HEK293T (cell line): ENCODE measurements at places on chromosomes 6 and 20.

DNA sequence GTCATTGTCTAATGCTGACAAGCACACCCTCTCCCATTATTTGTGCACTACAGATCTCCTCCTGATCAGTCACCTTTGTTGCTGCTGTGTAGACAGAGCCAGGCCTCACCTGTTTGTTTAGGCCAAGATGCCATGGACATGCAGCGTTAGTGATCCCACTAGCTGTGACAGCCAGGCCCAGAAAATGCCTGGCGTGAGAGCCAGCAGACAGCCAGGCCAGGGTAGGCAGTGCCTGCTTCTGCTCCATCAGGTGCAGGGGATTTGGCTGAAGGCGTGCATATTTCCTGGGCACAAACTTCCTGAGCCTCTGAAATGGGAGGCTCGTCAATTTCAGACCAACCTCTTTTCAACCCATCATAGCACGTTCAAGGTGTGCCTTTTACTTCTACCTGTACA is 27.3 kb downstream of the MANBAL start:
- DNase-seq = no peak

- no peak for DNase-seq
Observed at GRCh38 chr6:7921046-7921445, 10.5 kb upstream of the TXNDC5 start.

DNA sequence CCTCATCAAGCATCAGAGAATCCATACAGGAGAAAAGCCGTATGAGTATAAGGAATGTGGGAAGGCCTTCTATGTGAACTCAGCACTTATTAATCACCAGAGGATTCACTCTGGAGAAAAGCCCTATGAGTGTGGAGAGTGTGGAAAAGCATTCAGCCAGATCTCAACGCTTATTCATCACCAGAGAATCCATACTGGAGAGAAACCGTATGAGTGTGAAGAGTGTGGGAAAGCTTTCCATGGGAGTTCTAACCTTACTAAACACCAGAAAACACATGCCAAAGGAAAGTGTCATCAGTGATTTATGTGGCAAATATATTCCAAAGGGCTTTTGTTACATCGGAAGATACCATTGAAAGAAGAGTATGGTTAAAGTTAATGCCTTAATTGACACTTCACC is 25.4 kb downstream of the ZKSCAN8 start:
- DNase-seq = no peak

- peak; percentile 46 for DNase-seq
Observed at GRCh38 chr6:116217069-116217468, 36.8 kb downstream of the TSPYL4 start.

GRCh38 chr6:159692303-159693127 is 526 bp downstream of the SOD2 start:
- DNase-seq = peak; percentile 57

DNA sequence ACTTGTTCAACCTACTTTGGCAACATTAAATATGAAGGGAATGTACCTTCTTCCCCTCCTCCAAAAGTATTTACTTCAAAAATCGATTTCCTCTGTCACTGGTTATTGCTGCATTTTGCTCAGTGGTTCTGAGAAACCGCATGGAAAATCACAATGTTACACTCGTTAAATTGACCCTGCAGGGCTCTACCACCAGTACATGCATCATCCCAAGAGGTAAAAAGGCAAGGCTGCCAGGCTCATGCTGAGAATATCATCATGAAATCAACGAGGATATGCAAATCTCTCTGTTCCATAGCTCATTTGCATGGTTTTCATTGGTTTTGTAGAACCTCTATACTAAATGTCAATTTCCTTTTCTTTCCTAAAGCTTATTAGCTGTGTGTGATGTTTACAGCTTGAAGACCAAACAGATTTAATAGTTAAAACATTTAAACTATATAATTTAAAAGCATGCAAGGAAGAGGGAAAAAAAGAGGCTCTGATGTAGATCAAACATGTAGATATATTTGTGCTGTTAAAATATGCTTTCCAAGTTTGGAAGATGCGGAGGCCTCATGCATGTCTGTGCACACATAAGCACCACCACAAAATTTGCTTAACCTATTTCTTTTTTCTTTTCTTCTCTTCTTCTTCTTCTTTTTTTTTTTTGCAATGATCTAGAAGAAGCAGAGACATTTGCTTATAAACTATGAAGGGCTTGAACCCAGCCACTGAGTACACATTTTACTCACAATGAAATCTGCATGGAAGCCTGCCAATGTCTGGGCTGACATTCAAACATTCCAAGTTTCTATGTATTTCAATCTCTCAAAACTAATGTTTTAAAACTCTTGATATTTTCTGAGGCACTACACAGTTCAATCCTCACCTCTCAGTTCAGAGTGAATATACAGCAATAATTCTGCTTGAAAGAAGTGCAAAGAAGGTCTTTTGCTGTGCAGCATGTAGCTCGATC is 194.0 kb downstream of the GMPR start:
- no peak for DNase-seq

DNA sequence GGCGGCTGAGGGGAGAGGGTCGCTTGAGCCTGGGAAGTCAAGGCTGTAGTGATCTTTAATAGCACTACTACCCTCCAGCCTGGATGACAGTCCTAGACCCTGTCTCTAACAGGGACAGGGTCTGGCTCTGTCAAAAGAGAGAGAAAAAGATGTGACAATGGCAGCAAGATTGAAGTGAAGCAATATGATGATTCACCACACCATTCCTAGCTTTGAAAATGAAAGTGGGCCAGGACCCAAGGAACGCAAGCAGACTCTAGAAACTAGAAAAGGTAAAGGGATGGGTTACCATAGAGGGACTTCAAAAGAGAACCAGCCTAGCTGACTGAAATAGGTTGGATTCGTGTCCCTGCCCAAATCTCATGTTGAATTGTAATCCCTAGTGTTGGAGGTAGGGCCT is 426.9 kb downstream of the HTR1B start:
- no peak for DNase-seq

DNA sequence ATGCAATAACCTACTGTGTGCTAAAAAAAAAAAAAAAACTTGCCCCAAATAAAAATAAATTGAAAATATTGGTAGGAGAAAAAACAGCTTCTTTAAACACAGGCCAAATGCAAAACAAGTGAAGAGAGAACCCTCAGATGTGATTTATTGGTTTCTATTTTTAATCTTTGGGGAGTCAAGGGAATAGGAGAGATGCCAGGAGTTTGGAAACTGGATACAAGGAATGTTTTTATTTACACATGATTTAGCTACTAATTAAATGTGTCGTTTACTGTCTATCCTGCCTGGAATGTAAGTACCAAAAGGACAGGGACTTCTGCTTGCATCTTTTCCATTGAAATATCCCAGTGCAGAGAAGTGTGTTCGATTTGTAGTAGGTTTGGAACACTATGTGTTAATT is 810.7 kb downstream of the MAFB start:
- no peak for DNase-seq

DNA sequence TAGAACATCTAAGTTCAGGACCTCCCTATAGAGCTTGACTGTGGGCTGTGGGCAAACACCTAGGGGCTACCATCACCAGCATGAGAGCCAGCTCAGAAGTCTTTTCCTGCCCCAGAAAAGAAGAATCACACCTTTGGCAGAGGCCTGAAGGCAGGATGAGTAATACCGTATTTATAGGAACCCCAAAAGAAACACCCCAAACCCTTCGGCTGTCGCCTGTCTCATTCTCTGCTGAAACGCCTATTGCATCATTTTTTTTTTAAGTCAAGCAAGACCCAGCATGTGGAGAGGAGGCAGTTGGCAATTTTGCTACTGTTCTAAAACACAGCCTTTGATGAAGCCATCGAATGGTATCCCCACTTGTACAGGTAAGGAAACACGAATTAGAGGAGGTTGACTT is 436.4 kb downstream of the TFAP2A start:
- no peak for DNase-seq
